ENCODE measurements at places on chromosomes 16 and 17. TPM values are rescaled to one million over a fixed set of nuclear protein-coding genes. Genes with fewer than 3 reads are reported as not detected.

KRTAP4-5 gene
- not detected for polyA plus RNA-seq

CDH11 gene
- 157 TPM for polyA plus RNA-seq

LCAT gene
- polyA plus RNA-seq: 18.8 TPM

PRSS8 gene
- 0.27 TPM for polyA plus RNA-seq

SSH2 gene
- polyA plus RNA-seq: 27.3 TPM

NPIPA3 gene
- polyA plus RNA-seq: 12.6 TPM

C16orf96 gene
- 1.1 TPM for polyA plus RNA-seq

GRAPL gene
- 1.7 TPM for polyA plus RNA-seq

OSGIN1 gene
- polyA plus RNA-seq: 0.38 TPM

WDR45B gene
- 54.9 TPM for polyA plus RNA-seq

SUZ12 gene
- 37.2 TPM for polyA plus RNA-seq

DNAJA2 gene
- 46.7 TPM for polyA plus RNA-seq

SLC13A5 gene
- polyA plus RNA-seq: 1.9 TPM

KRTAP2-1 gene
- not detected for polyA plus RNA-seq

ERN2 gene
- 0.08 TPM for polyA plus RNA-seq

SCARF1 gene
- 5.4 TPM for polyA plus RNA-seq

CCNF gene
- polyA plus RNA-seq: 6.3 TPM

CLEC18B gene
- polyA plus RNA-seq: 2.3 TPM

CA7 gene
- not detected for polyA plus RNA-seq

PYY gene
- not detected for polyA plus RNA-seq

PRR35 gene
- polyA plus RNA-seq: not detected

AOC3 gene
- polyA plus RNA-seq: 22.0 TPM

KRT14 gene
- 3.1 TPM for polyA plus RNA-seq

GPR179 gene
- 0.92 TPM for polyA plus RNA-seq

CDK5R1 gene
- polyA plus RNA-seq: 9.1 TPM

PRSS27 gene
- polyA plus RNA-seq: not detected

SRSF2 gene
- 210 TPM for polyA plus RNA-seq

DNAI2 gene
- polyA plus RNA-seq: not detected

C16orf89 gene
- 1.1 TPM for polyA plus RNA-seq

FOXF1 gene
- polyA plus RNA-seq: 0.05 TPM

ZNF771 gene
- 3.8 TPM for polyA plus RNA-seq

ANKFN1 gene
- 5.9 TPM for polyA plus RNA-seq

NDRG4 gene
- not detected for polyA plus RNA-seq

IL21R gene
- polyA plus RNA-seq: not detected

CCL4L2 gene
- polyA plus RNA-seq: not detected

CCDC40 gene
- polyA plus RNA-seq: 5.8 TPM

NLE1 gene
- polyA plus RNA-seq: 13.5 TPM

KCTD19 gene
- not detected for polyA plus RNA-seq

FSCN2 gene
- 3.5 TPM for polyA plus RNA-seq

ITGB4 gene
- polyA plus RNA-seq: 55.7 TPM

C1QL1 gene
- polyA plus RNA-seq: 8.8 TPM

KRT28 gene
- polyA plus RNA-seq: not detected

UBE2O gene
- 25.8 TPM for polyA plus RNA-seq

SLFN5 gene
- polyA plus RNA-seq: 7.8 TPM

NPIPB6 gene
- polyA plus RNA-seq: 0.34 TPM

XPO6 gene
- 82.4 TPM for polyA plus RNA-seq

KRTAP9-6 gene
- polyA plus RNA-seq: not detected

SCIMP gene
- not detected for polyA plus RNA-seq

SLFN12L gene
- not detected for polyA plus RNA-seq

KRT35 gene
- polyA plus RNA-seq: 0.11 TPM

TEX14 gene
- 3.0 TPM for polyA plus RNA-seq

NKD1 gene
- polyA plus RNA-seq: 4.8 TPM

CACNG5 gene
- polyA plus RNA-seq: not detected

HOXB9 gene
- polyA plus RNA-seq: 0.40 TPM

TOM1L1 gene
- polyA plus RNA-seq: 13.8 TPM

Data from muscle of arm (tissue), 14 donors.